Stimulated activated naive CD4-positive, alpha-beta T cell treated with Interleukin-2 at 50 U/mL for 16 hours (primary cell): ENCODE measurements at places on chromosomes 6 and 20.

GRCh38 chr20:60999250-60999649, 252.8 kb upstream of the CDH4 start:
- no peak for DNase-seq

- DNase-seq: no peak
Measured at GRCh38 chr6:79134699-79135474, 56.8 kb upstream of the PHIP start.

DNA sequence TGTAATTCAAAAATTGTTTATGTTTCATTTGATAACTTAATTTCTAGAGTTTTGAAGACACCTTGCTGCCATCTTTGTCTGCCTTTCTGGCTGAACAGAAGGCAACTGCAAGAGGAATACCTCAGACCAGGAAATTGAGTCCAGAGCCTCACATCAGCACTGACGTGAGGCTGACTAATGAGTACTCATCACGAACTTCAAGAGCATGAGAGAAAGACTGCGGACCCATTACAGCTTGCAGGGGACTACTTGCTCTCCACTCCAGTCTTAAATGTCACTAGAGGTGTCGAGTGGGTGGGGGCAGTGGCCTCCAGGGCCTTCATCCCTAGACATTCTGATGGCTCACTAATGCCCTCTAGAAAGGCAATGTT, 109.5 kb upstream of the SSTR4 start:
- no peak for DNase-seq

DNA sequence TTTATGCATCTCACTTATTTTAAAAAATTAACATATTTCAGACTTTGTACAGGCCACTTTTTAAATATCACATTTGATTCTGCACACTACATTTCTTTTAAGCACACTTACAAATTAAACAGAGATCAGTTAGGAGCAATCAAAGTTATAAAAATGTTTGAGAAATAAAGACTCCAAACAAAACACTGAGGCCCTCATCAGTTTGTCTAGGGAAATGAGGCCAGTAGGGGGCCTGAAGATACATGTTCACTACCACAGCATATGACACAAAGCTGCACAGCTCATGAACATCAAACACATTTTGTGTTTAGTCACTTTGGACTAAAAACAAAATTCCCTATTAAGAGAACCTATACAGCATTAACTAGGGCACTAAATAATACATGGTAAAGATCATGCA, 180.5 kb downstream of the PDE7B start:
- no peak for DNase-seq

- no peak for DNase-seq
Measured at GRCh38 chr6:125844989-125845388, 54.2 kb downstream of the NCOA7 start.

GRCh38 chr6:15417811-15418210, 171.9 kb downstream of the JARID2 start:
- DNase-seq: peak; percentile 39
